ENCODE measurements at places on chromosomes 6 and 20.

- DNase-seq: no peak
Measured at GRCh38 chr6:34049395-34050342, 96.2 kb downstream of the GRM4 start.

- DNase-seq: no peak
Measured at GRCh38 chr6:151885234-151885633, 77.8 kb downstream of the ESR1 start.

- no peak for DNase-seq
Measured at GRCh38 chr6:170005665-170006064, 254.2 kb downstream of the ERMARD start.

DNA sequence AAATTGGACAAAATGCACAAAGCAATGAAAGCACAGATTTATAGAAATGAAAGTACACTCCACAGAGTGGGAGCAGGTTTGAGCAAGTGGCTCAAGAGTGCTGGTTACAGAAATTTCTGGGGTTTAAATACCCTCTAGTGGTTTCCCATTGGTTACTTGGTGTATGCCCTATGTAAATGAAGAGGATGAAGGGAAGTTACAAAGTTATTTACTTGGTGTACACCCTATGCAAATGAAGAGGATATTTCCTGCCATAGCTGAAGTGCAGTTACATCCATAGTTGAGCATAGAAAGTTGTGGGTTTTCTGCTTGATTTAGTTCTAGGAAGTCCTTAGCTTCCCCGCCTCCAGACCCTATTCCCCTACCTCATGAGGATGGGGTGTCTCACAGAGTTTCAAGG, 22.7 kb downstream of the BCAS1 start:
- DNase-seq: no peak

DNA sequence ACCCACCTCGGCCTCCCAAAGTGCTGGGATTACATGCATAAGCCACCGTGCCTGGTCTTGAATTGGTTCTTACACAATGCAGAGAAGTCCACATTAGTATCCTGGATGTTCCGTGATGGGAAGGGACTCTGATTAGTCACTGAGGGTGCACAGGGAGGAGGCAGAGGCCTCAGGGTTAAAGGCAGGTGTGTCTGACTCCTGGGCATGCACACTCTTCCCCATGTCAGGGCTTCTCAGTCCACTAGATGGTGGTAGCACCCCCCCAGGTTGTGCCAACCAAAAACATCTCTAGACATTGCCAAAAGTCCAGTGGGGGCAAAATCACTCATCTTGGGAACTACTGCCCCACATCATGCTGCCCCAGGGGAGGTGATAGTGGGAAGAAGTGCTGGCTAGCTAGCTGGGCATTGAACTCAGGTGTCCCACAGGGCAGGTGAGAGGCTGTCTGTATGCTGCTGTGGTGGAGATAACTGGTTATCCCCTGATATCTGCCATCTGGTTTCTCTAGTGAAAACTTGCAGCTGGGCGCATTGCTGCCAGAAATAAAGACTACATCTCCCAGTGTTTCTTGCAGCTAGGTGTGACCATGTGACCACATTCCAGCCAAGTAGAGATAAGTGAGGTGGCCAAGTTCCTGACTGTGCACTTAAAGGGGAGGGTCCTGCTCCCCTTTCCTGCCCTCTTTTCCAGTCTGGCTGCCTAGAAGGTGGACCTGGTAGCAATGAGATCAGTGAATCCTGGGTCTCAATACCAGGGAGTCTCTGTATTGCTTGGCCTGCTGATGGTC, 8.4 kb upstream of the NSFL1C start:
- no peak for DNase-seq

DNA sequence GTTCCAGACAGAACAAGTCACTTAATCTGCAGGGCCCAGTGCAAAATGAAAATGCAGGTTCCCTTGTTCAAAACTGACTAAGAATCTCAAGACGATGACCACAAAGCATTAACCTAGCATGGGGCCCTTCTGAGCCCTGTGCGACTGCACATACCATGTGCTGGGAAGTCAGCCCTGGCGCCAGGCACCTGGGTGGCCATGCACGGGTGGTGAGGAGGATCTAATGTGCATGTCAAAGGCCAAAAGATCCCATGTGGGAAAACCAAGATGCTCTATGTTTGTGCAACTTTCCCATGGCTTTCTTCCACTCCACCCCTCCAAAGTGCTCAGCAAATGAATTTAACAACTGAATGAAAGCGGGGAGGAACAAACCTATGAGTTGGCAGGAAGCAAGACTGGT, 33.5 kb upstream of the NXT1 start:
- no peak for DNase-seq

DNA sequence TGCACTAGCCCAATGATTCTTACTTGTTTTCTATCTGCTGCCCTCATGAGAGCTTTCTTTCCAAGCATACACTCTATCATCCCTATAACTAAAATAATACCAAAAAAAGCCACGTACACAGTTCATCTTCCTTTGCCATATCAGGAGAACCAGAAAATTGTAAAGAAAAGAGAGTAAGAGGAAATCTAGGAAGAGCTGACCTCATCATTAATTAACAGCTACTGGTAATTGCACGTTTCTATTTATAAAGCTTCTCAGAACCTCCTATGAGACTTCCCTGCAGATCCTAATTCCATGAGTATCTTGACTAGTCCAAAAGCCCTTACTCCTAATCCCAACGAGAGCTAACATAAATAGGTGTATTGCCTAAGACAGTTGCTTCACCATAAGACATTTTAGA, 191.5 kb upstream of the RNF217 start:
- DNase-seq: no peak

- DNase-seq: no peak
Measured at GRCh38 chr20:55533632-55534031, 471.7 kb downstream of the CBLN4 start.

GRCh38 chr6:3751730-3752530, 417 bp upstream of the PXDC1 start:
- peak; percentile 86 for DNase-seq

- DNase-seq: no peak
Measured at GRCh38 chr6:147528511-147529145, 20.1 kb downstream of the SAMD5 start.

GRCh38 chr20:37308086-37309050, 18.9 kb downstream of the MANBAL start:
- no peak for DNase-seq

DNA sequence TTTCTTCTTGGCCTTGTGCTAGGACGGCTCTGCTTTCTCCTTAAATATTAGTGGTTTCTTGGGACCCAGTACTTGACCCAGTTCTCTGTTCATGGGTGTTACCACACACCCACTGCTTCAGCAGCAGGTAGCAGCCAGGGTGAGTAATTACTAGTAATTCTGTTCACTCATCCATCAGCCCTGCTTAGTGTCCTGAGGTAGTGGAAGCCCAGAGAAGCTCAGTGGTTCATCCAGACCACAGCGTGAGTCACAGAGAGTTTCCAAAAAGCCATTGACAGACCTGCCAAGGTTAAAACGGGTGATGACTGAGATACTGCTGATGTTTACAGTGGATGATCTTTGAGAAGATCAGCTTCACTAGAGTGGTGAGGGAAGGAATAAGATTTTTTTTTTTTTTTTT, 51.7 kb upstream of the HINT3 start:
- no peak for DNase-seq

DNA sequence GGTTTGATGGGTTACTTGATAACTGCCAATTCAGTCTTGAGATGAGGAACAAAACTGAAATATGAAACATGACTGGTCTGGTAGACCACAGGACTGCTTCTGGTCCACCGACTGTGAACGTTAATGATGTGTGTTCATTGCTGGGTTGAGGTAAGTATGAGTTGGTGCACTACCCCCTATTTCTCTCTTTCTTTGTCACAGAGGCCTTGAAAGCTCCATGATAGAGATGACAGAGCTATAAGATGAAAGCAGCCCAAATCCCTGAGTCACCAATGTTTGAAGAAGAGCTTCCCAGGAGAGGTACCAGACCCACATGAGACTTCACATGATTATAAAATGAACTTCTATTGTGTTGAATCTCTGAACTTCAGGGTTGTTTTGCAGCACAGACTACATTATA, 555.5 kb downstream of the PTPRT start:
- DNase-seq: no peak

GRCh38 chr20:62709537-62709905, 885 bp downstream of the NTSR1 start:
- no peak for DNase-seq

- peak; percentile 6 for DNase-seq
Measured at GRCh38 chr20:22686097-22686496, 101.7 kb upstream of the FOXA2 start.

DNA sequence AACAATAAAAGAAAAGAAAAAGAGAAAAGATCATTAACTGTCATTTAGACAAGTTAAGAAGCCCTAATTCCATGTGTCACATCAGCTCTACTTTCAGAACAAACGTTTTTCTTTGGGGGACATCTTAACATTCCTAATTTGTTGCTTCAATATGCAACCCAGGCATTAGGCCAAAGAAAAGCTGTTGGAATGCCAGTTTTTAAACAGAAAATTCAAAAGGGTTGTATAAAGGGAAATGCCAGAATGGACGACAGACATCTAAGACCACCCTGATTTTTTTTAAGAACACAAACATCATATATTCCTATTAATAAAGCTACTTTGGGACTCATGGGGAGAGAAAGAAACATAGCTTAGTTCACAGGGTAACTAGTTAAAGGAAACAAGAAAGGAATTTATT, 315.0 kb downstream of the GMDS start:
- DNase-seq: no peak

DNA sequence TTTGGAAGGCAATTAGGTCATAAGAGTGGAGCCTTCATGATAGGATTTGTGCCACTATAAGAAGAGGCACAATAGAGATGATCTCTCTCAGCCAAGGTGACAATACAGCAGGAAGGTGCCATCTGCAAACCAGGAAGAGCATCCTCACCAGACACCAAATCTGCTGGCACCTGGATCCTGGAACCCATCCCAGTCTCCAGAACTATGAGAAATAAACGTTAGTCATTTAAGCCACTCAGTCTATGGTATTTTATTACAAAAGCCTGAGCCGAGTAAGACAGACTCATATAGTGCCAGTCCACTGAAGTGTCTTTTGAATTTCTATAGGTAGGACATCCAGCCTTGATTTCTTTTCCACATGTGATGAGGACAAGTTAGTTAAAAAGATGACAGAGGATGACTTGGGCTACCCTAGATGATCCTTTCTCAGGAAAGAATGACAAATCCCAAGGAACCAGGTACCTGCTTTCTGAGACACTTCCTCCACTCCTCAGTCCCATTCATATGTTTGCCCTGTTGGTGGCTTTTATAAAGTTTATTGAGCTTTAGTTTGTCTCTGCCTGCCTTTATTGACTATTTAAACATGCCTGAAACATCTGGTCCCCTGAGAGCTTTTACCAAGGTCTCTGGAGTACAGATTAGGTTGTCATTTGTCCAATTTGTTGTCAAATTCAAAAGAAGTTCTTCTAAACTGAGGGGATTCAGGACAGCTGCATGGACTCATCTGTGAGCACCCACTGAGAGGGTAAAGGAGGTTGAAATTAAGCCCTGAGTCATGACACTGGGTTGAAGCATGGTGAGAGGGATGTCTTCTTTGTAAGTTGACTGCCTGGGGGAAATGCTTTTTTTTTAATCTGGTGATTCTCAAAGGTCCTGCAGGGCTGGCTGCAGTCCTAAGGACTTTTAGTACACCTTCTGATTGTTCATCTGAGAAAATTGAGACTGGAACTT, 165.0 kb upstream of the PLCB4 start:
- DNase-seq: no peak

- DNase-seq: no peak
Measured at GRCh38 chr6:46118157-46118556, 11.6 kb upstream of the ENPP4 start.

GRCh38 chr6:119562168-119562567, 212.6 kb upstream of the MAN1A1 start:
- no peak for DNase-seq

DNA sequence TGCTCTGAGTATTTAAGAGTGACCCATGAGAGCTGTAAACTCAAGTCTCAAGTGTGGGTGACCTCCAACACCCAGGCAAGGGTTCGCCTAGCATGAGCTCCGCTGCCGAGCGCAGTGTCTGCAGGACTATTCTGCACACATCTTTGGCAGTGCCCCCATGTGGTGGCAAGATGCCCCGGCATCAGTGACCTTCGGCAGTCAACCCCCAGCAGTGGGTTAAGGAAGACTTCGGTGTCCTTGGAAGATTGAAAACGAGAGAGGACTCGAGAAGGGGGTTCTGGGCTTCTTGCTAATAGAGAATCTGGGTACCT, 43.1 kb downstream of the RBM38 start:
- DNase-seq: no peak

GRCh38 chr6:155088856-155089255, 93.7 kb downstream of the TIAM2 start:
- DNase-seq: no peak

DNA sequence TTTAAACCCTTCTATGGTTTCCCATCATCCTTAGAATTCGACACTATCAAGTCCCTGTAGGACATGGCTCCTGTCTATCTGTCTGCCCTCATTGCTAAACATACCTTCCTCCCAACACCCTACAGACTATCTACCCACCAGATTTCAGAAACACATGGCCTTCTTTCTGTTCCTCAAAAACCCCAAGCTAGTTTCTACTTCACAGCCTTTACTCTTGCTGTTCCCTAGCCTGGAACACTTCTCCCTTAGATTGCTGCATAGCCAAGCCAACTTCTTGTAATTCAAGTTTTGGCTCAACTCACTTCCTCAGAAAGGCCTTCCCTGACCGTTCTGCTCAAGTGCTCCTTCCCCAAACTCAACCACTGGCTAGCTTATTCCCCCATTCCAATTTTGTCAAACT, 156.2 kb downstream of the BTBD9 start:
- DNase-seq: no peak

DNA sequence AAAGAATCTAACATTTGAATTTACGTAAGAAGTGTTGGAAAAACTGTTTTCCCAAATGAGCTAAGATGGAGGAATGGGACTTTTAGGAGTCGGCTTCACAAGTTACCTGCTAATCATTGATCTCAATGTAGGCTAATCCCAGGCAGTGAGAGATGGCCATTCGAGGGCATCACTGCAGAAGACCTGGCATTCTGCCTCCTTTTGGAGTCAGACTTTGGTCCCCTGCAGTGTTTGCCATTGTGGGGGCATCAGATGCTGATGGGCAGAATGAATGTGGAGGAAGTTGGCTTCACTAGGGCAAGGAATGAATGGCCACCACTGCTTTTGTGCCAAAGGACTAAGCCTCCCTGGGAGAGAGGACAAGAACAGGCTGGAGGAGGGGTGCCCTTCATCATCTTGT, 55.7 kb upstream of the NKX2-2 start:
- no peak for DNase-seq

DNA sequence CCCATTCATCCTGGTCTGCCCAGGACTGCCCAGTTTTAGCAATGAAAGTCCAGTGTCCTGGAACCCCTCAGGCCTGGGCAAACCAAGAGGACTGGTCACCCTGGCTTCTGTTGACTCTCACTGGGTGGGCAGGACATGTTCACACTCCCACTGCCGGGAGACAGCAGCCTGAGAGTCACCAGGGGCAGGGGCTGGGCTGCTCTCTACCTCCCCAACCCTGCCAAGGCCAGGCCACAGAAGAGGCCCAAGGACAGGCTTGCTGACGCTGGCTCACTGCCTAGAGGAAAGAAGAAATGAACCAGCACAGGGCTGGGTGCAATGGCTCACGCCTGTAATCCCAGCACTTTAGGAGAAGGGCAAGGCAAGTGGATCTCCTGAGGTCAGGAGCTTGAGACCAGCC, 36.9 kb downstream of the C20orf203 start:
- no peak for DNase-seq
